Posterior vena cava (tissue), 2 donors: ENCODE measurements at places on chromosomes 16 and 17. TPM values are rescaled to one million over a fixed set of nuclear protein-coding genes. Genes with fewer than 3 reads are reported as not detected.

CACNG3 gene
- total RNA-seq, result not detected

CSH1 gene
- not detected for total RNA-seq

CDR2L gene
- total RNA-seq, result 26.0 TPM

HOXB9 gene
- total RNA-seq, result not detected

CSH2 gene
- not detected for total RNA-seq

NRN1L gene
- not detected for total RNA-seq

EVPLL gene
- total RNA-seq, result not detected

TBX6 gene
- 0.57 TPM for total RNA-seq

PYY gene
- total RNA-seq, result not detected

CCNF gene
- 0.81 TPM for total RNA-seq

LGALS9 gene
- total RNA-seq, result 53.9 TPM

HS3ST3A1 gene
- total RNA-seq, result 0.24 TPM

FBXW10B gene
- total RNA-seq, result 0.93 TPM

SENP3 gene
- 48.2 TPM for total RNA-seq

FNDC8 gene
- not detected for total RNA-seq

GLTPD2 gene
- not detected for total RNA-seq

HSD17B1 gene
- 0.67 TPM for total RNA-seq

SLC35G3 gene
- total RNA-seq, result not detected

ESRP2 gene
- total RNA-seq, result not detected
